ENCODE measurements at places on chromosomes 13 and 19. TPM values are rescaled to one million over a fixed set of nuclear protein-coding genes. Genes with fewer than 3 reads are reported as not detected.
A peak's percentile ranks its signal among the peaks of the same experiment; 100 is the strongest.

The TNFRSF19 gene
- total RNA-seq: 0.33 TPM

The FXYD3 gene
- total RNA-seq: not detected

GRCh38 chr13:113114511-113115362 lies 7.9 kb upstream of the F10 start:
- DNase-seq: no peak

- DNase-seq: peak; percentile 4
Observed at GRCh38 chr13:79589603-79590393, 108.8 kb downstream of the NDFIP2 start.

DNA sequence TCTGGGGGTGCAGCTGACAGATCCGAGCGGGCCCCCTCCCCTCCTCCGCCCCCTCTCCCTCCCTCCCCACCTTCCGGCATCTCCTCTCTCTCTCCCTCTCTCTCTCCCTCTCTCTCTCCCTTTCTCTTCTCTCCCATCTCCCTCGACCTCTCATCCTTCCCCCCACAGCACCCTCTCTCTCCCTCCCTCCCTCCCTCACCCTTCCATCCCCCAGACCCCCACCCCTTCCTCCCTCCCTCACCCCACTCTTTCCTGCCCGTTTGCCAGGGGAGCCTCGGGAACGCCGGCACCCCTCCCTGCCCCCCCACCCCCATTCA lies 666 bp downstream of the CELF5 start:
- DNase-seq: no peak

GRCh38 chr13:49584771-49585182 lies 581 bp downstream of the RCBTB1 start:
- DNase-seq: no peak

- no peak for DNase-seq
Observed at GRCh38 chr19:42242069-42242511, 312 bp downstream of the GSK3A start.

GRCh38 chr19:7224209-7224686 lies 70.0 kb downstream of the INSR start:
- DNase-seq: no peak

DNA sequence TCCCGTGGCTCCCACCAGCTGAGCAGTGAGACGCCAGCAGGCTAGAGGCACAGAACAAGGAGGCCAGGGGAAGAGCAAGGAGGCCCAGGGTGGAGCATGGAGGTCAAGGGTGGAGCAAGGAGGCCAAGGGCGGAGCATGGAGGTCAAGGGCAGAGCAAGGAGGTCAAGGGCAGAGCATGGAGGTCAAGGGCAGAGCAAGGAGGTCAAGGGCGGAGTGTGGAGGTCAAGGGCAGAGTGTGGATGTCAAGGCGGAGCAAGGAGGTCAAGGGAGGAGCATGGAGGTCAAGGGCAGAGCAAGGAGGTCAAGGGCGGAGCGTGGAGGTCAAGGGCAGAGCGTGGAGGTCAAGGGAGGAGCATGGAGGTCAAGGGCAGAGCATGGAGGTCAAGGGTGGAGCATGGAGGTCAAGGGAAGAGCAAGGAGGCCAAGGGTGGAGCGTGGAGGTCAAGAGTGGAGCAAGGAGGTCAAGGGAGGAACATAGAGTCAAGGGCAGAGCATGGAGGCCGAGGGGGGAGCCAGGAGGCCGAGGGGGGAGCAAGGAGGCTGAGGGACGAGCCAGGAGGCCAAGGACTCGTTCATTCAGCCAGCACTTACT lies 27.7 kb downstream of the DPF1 start:
- no peak for DNase-seq

DNA sequence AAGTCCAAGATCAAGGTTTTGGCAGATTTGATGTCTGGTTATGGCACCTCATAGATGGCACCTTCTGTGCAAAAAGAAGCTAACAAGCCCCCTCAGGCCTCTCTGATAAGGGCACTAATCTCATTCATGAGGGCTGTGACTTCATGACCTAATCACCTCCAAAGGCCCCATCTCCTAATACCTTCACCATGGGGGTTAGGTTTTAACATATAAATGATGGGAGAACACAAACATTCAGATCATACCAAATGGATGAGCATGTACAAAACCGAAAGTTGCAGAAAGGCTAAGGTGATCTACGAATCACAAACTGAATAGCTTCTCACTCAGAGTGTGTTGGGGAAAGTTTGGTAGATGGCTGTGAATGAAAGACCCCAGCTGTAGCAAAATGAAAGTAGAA lies 217.4 kb downstream of the TBC1D4 start:
- DNase-seq: no peak

GRCh38 chr19:13899912-13900584 lies 5.9 kb downstream of the BRME1 start:
- no peak for DNase-seq

- no peak for DNase-seq
Observed at GRCh38 chr19:9413240-9413954, 22.0 kb downstream of the ZNF266 start.
